ENCODE measurements at places on chromosomes 1 and 21. TPM values are rescaled to one million over a fixed set of nuclear protein-coding genes. Genes with fewer than 3 reads are reported as not detected.

The SYDE2 gene
- 24.2 TPM for total RNA-seq

The DUSP10 gene
- total RNA-seq: 29.6 TPM

The SPRTN gene
- 20.6 TPM for total RNA-seq

The S1PR1 gene
- 12.9 TPM for total RNA-seq

The WNT4 gene
- total RNA-seq: 0.43 TPM

The PTGFR gene
- 7.7 TPM for total RNA-seq

The TRABD2B gene
- not detected for total RNA-seq

The B3GALT2 gene
- total RNA-seq: 12.9 TPM

The S100A7 gene
- not detected for total RNA-seq

The FALEC gene
- 1.3 TPM for total RNA-seq

The CREB3L4 gene
- total RNA-seq: 3.9 TPM

The LCE1A gene
- total RNA-seq: not detected

The RBM11 gene
- 0.32 TPM for total RNA-seq

The TFAP2E gene
- 0.32 TPM for total RNA-seq

The PRKACB gene
- total RNA-seq: 26.7 TPM

The SPATA46 gene
- not detected for total RNA-seq

The PER3 gene
- 5.5 TPM for total RNA-seq

The OR2AK2 gene
- total RNA-seq: not detected

The ARTN gene
- not detected for total RNA-seq
